ENCODE measurements at places on chromosomes 5 and 9.

DNA sequence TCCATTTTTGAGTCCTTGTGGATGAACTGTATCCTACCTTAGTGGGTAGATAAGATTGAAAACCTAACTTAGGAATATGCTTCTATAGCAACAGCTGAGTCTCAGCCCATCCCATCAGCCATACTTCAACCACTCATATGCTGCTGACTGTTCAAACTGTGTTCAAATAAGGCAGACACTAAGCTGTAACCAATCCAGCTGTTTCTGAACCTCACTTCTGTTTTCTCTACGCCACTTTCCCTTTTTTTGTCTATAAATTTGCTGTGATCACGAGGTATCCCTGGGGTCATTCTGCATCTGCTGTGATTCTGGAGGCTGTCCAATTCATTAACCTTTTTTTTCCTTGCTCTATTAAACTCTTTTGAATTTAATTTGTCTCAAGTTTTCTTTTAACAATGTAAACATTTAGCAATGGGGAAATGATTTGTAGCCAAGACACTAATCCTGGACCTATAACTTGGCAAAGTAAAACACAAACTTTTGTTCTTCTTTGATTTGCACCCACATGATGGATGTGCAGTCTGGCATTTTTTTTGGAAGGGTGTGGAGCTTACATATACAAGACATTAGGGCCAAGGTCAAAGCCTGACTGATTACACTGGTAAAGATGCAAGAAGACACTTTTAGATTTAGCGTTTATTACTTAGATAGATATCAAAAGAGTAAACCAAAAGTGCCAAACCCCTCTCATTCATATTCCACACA is 14.9 kb upstream of the SCGB3A2 start:
- no peak for DNase-seq

DNA sequence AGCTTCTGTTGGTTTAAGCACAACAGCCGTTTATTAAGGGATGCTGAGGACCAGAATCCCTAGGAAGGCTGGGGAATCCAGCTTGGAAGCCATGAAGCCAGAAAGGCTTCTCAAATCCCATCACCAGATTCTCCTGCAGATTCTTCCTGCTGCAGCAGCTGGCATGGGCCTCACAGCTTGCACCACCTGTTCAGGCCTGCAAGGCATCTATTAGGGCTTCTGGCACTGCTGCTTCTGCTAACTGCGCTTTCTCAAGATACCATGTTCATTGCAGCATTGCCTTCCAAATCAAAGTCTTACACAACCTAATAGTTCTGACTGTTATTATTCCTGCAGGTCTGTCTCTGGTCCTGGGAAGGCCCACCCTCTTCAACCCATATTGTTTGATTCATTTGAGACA is 51.2 kb upstream of the ZNF366 start:
- DNase-seq, result no peak

DNA sequence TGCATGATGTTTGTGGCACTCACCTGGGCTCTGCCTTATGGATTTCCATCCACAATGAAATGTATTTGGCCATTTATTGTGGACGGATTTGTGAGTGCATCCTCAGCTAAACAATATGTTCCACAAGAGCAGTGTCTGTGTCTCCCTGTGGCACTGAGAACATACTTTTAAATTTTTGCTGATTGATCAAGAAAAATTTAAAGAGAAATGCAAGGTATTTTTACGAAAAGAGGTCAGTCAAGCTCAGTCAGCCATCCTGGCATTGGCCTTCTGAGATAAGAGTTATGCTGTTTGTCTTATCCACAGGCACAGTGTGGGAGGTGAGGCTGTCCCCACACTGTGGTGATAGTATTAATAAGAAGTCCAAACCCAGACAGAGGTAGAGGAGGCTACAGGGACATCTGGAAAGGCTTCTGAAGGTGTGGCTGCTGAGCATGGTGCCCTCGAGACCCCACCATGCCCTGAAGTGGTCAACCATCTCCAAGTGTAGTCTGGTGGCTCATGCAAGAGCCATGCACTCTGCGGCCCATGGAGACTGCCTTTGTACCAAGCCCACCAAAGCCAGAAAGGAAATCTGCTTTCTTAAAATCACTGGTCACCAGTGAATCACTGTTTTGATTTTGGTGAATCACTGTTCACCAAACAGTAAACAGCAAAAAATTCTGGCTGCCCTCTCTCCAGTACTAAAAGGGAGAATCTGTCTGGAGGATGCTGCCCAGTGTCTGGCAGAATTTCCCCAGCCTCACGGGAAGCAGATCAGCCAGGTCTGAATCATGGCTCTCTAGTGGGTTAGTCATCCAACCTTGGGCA is 28.8 kb downstream of the SPOCK1 start:
- peak; percentile 71 for DNase-seq

- DNase-seq, result no peak
These were observed 16.4 kb downstream of the PPP3R2 start for GRCh38 chr9:101578378-101578777.

GRCh38 chr5:133957591-133957990 is 10.8 kb downstream of the C5orf15 start:
- no peak for DNase-seq

- no peak for DNase-seq
These were observed 5.6 kb downstream of the AMBP start for GRCh38 chr9:114072184-114073140.

DNA sequence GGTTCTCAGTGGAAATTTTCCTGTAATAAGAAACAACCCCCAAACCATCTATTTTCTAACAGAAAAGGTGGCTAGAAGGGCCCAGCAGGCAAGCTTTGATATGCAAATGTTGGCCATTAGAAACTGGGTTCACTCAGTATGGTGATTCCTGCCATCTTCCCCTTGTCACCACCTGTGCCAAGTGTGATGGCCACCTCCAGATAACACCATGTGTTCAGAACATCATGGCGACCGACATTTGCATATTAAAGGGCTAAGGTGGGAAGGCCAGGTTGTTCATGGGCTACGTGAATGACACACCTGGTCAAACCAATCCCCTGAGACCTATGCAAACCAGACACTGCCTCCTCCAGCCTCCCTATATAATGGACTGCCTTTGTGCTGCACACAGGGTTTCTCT is 20.4 kb downstream of the FOXE1 start:
- DNase-seq, result no peak

- DNase-seq, result no peak
These were observed 31.9 kb downstream of the FAM240B start for GRCh38 chr9:38687992-38688391.

DNA sequence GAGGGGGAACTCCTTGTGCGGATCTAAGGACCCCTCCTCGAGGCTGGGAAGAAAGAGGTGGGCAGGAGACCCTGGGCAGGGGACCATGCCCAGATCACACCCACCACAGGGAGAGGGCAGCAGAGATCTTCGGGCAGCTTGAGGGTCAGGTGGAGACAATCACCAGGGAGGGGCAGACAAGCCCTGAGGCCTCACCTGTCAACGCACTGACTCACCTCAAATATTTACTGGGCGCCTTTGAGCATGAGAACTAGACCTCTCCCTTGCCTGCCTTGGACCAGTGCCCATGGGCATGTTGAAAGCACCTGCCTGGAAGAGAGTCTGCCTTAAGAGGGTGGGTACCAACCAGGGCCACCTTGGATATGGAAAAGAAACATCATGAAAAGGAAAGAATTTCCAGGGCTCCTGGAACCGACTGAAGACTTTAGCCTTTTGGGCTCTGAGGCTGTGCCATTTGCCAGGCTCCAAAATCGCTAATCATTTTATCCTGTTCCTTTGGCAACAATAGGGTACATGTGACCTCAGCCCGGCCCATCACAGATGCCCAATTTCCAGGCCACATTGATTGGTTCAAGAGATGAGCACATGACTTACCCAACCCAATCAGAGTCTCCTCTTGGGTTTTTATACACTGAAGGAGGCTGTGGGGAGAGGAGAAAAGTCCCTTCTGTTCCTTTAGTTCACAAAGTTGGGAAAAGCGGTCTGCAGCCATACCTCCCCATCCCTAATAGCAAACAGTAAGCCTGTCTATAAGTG is 10.4 kb upstream of the SPINK4 start:
- DNase-seq, result no peak

GRCh38 chr5:120655828-120656435 is 191.8 kb downstream of the PRR16 start:
- no peak for DNase-seq

- no peak for DNase-seq
These were observed 11.2 kb downstream of the LRRC26 start for GRCh38 chr9:137158625-137159024.

DNA sequence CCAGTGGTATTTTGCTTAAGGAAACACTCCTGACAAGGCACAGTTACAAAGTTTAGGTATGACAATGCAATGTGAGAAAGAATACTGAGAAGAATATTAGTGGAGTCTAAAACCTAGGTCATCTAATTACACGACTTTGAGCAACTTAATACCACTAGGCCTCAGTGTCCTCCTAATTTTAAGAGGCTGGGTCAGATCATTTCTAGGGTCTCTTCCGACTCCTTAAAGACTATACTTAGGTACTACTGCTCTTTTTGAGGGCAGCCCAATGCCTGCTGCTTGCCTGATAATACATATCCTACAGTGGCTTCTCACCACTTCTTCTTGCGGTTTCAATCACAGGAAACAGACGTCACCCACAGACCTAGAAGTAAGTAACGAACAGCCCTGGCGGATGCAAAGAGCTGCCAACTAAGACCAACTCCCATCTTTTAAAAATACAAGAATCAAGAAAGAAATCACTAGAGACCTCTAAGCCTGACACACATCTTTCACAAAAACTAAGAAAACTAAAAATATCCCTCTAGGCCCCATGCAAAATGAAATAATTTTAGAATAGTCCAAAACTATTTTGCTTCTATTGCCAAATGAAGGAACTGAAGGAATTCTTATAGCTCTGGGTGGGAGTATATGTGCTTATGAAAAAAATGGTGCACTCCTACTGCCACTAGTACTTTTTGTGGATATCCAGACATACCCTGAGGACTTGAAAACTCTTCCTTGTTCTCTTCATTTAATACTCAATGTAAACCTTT is 13.1 kb downstream of the DIAPH1 start:
- no peak for DNase-seq

- peak; percentile 51 for DNase-seq
These were observed 2.0 kb downstream of the PDLIM7 start for GRCh38 chr5:177495243-177496060.

DNA sequence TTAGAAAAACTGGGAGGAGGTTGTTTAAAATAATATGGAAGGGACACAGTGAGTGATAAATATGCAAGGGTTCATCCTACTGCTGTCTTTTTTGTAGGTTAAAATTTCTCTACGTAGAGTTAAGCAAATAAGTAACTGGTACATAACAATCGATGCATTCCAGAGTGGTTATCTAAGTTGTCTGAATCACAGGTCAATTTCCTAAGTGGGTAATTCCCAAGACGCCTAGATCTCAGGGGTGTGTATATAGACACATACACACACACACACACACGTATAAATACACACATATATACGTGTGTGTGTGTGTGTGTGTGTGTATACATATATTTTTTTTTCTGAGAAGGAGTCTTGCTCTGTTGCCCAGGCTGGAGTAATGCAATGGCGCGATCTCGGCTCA is 22.3 kb downstream of the CAAP1 start:
- DNase-seq, result no peak

GRCh38 chr5:138349852-138350562 is 2.5 kb upstream of the KDM3B start:
- DNase-seq, result no peak

DNA sequence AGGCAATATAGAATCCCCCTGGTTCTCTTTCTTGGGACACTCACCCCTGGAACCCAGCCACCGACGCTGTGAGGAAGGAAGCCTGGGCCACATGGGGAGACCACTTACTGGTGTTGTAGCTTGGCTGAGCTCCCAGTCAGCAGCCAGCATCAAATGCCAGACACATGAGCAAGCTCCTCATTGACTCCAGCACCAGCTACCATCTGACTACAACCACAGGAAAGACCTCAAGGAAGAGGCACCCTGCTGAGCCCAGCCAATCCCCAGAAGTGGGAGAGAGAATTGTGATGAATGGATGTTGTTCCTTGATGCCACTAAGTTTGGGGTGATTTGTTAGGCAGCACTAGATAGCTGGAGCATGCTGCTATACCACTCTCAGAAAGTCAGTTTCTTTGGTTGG is 36.0 kb downstream of the BNIP1 start:
- no peak for DNase-seq

- DNase-seq, result no peak
These were observed 34.0 kb downstream of the IDNK start for GRCh38 chr9:83656952-83657351.

DNA sequence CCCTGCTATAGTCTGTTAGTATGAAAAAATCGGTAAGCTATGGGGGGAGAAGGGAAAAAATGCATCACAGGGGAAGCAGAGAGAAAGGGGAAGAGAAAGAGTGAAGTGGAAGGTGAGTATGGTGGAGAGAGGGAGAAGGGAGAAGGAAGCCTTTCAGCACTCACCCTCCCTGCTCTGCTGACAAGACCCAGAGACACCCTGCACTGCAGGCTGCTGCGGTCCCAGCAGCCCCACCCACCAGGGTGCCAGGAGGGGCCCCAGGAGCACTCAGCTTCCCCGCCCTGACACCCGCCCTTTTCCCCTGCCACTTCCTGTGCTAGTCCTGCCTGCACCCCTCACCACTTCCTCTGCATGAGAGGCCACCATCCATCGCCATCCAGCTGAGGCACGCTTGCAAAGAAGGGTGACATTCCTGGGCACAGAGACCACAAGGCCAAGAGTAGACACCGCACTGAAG is 12.7 kb downstream of the STK10 start:
- no peak for DNase-seq

GRCh38 chr5:1593903-1594356 is 70.2 kb upstream of the LPCAT1 start:
- no peak for DNase-seq

DNA sequence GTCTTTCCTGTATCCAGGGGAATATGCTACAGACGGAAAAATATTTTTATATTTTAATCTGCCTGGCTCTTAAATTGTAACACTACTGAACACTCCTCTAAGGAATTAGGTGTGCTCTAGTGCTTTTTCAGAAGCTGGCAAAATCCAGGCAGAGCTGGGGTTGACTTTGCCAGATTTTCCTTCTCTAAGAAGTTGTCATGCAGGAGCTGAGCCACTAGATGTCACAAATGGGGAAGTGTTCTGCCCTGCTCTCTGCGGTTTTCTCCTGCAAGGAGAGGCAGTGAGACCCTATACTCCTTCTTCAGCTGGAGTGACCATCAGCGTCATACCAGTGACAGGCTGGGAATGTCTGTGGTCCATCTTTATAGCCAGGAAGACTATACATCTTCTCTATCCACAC is 112.5 kb downstream of the HAPLN1 start:
- DNase-seq, result no peak

- DNase-seq, result no peak
These were observed 84.9 kb upstream of the BASP1 start for GRCh38 chr5:17132444-17133083.

- DNase-seq, result no peak
These were observed 20.6 kb downstream of the TBC1D9B start for GRCh38 chr5:179887095-179887494.
